Right cardiac atrium (tissue), 5 donors: ENCODE measurements at places on chromosomes 6 and 20. TPM values are rescaled to one million over a fixed set of nuclear protein-coding genes. Genes with fewer than 3 reads are reported as not detected.
A peak's percentile ranks its signal among the peaks of the same experiment; 100 is the strongest.

- DNase-seq: no peak
These were observed 130.1 kb upstream of the DST start for GRCh38 chr6:56772737-56773184.

DNA sequence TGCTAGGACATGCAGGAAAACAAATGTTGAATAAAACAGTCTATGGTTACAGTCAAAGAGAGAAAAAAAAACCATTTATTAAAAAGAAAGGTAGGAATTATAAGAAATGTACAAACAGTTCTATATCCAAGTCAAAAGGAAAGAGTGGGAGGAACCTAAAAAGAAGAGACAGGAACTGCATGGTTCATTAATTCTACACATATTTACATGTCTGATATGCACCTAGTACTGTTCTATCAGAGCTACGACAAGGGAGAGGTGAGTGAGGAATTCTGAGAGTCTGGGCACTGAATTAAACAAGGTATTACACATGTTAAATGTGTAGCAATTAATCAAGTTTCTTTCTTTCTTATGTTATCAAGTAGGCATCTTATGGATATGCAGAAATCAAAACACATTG, 41.9 kb downstream of the SYCP2 start:
- no peak for DNase-seq

- DNase-seq: peak; percentile 25
These were observed 469 bp downstream of the SYNJ2 start for GRCh38 chr6:157982102-157982562.

- DNase-seq: no peak
These were observed 46.7 kb downstream of the TRERF1 start for GRCh38 chr6:42405021-42405420.

DNA sequence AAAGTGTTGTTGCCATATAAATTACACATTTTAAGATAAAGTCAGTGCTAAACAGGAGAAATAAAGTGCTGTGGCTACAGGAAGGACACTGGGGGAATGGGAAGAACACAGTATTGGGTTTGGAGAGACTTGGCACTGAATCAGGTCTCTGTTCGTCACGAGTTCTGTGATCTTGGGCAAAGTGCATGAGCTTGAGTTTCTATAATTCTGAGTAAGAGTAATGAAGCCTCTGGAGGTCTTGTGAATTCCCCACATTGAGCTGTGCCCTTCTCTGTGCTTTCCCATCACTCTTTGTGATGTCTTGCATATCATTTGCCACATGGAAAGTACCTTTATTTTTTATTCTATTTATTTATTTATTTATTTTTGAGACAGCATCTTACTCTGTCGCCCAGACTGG, 16.8 kb upstream of the EEF1A1 start:
- DNase-seq: no peak

GRCh38 chr6:150332939-150333584, 35.8 kb upstream of the IYD start:
- DNase-seq: no peak

GRCh38 chr6:12361042-12361765, 71.0 kb downstream of the EDN1 start:
- DNase-seq: no peak

DNA sequence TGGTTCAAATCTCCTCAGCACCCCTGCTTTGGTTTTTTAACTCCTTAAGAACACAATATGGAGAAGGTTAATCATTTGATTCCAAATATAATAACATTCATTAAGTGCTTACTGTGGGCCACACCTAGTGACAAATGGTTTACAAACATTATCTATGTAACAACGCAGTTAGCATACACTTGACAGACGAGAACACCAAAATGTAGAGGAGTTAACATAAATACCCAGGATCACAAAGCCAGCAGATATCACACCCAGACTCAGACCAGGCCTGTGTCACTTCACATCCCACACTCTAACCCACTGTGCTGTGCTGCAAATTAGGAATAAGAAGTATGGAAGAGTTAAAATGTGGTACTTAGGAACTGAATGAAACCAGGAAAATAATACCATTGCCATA, 82.9 kb downstream of the AGPAT4 start:
- DNase-seq: no peak

FOXF2 gene
- total RNA-seq: 0.31 TPM
